Tibial nerve (tissue), 4 donors: ENCODE measurements at places on chromosomes 2 and 18.

DNA sequence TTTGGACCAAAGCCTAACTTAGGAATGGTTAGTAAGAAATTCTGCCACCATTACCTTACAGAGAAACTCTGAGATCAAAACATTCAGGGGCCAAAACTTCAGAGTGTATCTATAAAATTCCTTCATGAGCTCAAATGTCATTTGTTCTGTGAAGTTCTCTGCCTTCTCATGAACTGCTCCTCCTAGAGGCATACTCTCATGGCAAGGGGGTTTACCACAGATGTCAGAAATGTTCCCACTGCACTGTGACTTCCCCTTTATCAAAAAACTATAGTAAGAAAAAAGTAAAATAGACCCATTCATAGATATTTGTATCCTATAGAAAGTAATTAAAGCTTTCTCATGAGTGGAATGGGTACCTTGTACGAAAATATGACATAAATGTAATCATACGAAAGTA lies 68.5 kb downstream of the USP40 start:
- DNase-seq: no peak

- no peak for DNase-seq
Measured at GRCh38 chr2:203808046-203808750, 59.4 kb upstream of the CTLA4 start.

- no peak for DNase-seq
Measured at GRCh38 chr2:104375206-104375605, 478.7 kb upstream of the POU3F3 start.

DNA sequence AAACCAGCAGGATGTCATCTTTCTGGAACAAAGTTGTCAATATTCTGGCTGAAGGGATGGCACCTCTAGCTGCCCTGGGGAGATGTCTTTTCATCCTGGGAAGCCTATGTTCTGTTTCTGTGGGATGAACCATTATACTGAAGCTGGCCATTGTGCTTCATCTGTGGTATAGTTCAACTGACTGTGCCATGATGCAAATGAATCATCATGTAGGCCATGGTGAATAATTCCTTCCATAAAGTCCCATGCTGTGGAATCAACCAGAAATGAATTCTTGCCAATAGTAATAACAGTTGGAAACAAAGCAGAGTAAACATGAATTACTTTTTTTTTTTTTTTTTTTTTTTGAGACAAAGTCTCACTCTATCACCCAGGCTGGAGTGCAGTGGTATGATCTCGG lies 64.1 kb upstream of the CNGA3 start:
- DNase-seq: no peak

GRCh38 chr18:63065172-63065571 lies 254.4 kb downstream of the BCL2 start:
- DNase-seq: no peak

DNA sequence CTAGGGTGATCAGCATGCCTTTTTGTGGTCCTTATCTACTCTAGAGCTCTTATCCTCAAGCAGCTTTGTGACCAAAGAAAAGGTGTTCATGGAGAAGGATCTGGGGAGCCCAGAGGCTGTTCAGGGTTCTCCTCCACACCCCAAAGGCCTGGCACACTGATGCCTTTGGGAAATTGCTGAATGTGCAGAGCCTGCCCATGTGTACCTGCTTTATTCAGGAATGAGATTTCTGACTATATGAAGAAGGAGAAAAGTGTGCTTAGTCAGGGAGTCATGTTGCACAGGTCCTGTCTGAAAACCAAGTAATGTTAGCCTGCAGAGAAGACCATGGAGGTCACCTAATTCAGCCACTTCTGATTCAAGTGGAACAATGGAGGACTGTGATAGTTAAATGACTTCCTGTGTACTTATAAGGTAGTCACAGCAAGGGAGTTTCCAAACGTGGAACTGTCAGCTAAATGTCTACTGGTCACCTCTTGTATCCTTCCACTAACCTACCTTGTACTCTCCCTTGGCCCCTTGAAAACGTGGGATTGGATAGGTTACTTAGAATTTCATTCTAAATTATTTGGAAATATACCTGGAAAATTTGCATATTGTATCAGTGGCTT lies 81.3 kb downstream of the LIMS1 start:
- no peak for DNase-seq

- DNase-seq: no peak
Measured at GRCh38 chr18:25062720-25063119, 289.2 kb downstream of the ZNF521 start.

- no peak for DNase-seq
Measured at GRCh38 chr2:147657086-147658000, 187.5 kb upstream of the ACVR2A start.

GRCh38 chr2:224094413-224094812 lies 55.3 kb upstream of the SERPINE2 start:
- no peak for DNase-seq

DNA sequence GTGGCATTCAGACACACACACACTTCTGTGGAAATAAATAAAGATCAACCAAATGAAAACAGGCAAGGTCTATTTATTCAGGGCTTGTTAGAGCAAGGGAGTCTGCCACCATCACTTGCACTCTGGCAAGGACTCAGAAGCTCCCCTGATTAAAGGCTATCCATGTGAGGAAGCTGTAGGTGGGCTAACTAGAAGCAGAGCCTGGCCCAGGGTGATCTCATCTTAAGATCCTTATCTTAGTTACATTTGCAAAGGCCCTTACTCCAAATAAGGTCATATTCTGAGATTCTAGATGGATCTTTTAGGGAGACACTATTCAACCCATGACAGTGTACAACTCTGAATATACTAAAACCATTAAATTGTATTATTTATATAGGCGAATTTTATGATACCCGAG lies 190.0 kb upstream of the SRD5A2 start:
- DNase-seq: no peak

DNA sequence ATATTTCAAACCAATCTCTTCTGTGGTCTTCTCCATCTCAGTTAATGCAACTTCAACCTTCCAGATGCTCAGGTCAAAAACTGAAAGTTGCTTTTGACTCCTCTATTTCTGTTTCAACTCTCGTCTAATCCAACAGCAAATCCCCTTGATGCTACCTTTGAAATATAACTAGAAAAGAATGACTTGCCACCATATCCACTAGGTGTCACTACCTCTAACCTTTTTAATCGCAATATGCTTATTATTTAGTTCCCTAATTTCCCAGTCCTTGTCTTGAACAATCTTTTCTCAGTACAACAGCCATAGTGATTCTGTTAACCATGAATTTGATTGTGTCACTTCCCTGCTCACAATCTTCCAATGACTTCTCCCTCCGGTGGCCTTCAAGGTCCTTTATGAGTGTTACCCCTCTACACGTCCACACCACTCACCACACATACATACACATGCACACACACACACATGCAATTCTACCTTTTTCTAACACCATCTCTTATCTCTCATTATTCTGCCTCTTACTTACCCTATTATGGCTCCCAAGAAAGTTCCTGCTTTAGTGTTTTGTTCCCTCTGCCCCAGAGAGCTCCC lies 245.5 kb upstream of the KCNJ3 start:
- no peak for DNase-seq

- no peak for DNase-seq
Measured at GRCh38 chr2:55054106-55054875, 4.0 kb upstream of the RTN4 start.

DNA sequence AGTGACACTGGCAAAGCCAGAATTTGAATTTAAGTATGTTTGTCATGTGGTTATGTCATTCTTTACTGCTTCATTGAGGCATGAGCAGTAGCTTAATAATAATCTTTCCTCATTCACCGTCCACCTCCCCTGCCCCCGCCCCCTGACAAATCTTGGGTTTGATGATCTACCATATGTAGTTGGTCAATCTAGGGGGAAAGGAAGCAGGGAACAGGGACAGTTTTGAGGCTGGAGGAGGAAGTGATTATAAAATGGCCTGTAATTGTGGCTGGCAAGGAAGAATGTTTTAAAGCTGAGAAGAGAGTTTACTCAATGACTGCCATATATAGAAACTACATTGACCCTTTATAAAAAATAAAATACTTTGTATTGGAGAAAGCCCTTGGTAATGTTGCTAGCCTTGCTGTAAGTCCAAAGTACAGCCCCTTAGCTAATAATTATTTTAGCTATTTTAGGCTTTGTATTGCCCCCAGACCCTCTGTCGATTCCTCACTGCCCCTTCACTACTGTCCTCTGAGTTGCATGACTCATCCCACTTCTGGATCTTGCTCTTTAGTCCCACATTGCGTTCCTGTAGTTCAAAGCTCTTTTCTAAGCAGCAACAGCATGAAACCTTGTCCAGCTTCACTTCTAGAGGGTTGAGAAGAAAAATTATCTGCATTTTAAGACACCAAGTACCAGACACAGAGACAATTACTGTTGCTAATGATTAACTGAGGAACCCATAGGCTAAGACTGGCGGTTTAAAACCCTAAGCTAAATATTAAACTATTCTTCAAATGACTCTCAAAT lies 38.4 kb downstream of the PELI1 start:
- no peak for DNase-seq

GRCh38 chr2:68225119-68225632 lies 27.2 kb downstream of the PPP3R1 start:
- no peak for DNase-seq

DNA sequence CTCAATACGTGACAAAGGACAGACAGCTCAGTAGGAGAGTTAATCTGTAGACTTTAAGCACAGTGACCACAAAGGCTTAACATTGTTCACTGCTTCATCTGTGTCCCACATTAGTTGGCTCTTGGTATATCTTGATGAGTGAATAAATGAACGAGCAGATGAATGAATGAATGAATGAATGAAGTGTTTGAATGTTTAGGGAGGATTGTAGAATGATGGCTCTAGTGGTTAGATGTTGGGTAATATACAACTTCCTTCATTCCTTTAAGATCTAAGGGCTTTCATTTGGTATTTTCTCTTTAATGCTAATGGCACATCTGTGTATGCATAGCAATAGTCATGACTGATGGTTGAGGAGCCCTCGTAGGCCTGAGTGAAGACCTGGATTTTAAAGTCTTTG lies 40.5 kb downstream of the ZNF407 start:
- no peak for DNase-seq

DNA sequence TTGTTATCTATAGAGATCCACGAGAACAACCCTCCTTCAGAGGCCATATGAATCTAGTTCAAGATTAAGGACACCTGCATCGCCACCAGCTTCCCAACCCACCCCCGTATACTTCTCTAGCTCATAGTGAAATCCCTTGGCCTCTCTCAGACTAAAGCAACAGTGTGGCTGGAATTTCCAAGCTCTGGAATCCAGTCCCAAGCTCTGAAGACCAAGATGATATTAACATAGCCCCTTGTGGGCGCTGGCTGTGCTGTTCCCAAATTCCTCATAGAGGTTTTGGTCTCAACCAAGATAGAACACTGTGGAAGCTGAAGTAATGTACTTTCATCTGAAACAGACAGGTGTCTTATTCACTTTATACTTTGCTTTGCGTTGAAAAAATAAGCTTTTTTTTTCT lies 139.6 kb downstream of the MAP2 start:
- no peak for DNase-seq

DNA sequence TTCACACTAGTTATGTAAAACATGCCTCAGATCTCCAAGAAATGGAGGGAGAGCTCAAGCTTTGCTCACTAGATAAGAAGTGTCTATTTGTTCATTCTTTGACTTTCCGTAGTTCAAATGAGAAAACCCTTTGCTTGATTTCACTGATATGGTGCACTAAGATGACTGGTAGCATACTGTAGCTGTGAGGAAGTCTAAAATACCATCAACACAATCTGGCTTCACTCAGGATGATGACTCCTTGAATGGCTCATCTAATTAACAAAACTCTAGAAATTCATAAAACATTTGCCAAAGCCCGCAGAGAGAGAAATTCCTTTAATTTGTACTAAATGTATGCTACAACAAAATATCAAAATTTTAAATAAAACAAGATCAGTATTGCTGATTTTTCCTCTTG lies 152.8 kb upstream of the STK17B start:
- no peak for DNase-seq

DNA sequence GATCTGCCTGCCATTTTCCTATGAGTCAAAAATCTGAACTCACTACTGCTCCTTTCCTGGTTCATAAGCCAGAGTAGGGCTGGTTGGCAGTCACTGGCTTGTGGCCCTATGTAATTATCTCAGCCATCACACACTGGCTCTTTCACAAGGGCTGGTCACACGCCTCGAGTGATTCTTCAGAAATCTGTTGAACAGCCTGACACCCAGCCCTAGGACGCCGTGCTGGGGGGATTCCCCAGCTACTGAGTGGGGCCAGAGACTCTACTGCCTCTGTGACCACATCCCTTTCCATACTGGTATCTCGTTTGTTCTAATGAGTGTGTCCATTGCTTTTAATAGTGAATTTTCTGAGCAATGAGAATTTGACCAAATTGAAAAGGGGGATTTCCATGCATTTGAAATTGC lies 45.8 kb upstream of the RBM44 start:
- no peak for DNase-seq

GRCh38 chr18:13359210-13359609 lies 140.7 kb downstream of the LDLRAD4 start:
- DNase-seq: no peak

DNA sequence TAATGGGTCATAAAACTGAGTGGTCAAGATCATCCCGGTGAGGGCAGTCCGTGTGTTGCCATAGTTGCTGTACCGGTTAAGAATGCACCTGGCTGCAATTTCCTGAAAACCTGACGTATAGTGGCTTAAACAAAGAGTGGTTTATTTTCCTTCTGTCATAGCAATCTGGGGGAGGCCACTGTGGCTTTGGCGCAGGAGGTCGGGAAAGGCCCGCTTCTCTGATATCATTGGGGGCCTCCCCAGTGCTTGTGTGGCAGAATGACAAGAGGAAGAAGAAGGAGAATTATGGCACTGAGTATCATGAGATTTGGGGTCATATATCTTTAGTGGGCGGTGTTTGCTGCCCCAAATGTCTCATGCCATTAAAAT lies 4.4 kb downstream of the C2orf92 start:
- DNase-seq: no peak

DNA sequence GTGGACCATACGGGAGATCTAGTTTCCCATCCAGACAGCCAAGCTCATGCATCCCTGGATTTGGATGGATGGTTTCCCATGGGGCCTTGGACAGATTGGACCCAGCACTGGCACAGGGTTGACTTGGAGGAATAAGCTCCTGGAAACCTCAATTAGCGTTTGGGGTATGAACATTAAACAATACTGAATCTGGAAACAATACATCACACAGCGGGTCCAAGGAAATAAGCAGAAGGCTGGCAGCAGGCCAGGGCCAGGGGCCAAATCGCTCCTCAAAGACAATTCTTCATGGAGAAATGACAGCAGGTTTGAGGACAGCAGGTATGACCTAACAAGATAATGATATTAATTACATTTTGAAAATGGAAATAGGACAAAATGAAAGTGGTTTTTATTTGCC lies 540.6 kb downstream of the RIT2 start:
- DNase-seq: no peak

DNA sequence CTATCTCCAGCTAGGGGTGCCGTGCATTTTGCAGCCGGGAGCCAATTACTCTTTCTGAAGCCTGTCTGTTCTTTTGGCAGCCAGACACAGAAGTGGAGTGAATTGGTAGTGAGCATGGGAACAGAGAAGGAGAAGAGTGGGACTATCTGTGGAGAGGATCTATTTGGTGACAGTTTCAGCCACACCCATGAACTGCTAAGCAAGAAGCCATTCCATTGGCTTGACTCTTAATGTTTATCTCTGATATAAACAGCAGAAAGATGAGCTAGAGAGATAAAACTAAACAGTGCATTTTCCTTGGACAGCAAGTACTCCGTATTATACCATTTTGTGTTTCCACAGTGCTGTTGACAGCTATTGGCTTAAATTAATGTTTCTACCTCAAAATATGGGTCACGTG lies 259.6 kb upstream of the THUMPD2 start:
- DNase-seq: no peak

- no peak for DNase-seq
Measured at GRCh38 chr18:48412339-48412929, 3.3 kb upstream of the ZBTB7C start.
